NCI-H460 (cell line): ENCODE measurements at places on chromosomes 4 and X. TPM values are rescaled to one million over a fixed set of nuclear protein-coding genes. Genes with fewer than 3 reads are reported as not detected.

GRCh38 chrX:97563531-97564133 lies 679.9 kb downstream of the RPA4 start:
- DNase-seq = peak; percentile 3

- DNase-seq = no peak
Measured at GRCh38 chr4:123090886-123091285, 168.5 kb upstream of the NUDT6 start.

DNA sequence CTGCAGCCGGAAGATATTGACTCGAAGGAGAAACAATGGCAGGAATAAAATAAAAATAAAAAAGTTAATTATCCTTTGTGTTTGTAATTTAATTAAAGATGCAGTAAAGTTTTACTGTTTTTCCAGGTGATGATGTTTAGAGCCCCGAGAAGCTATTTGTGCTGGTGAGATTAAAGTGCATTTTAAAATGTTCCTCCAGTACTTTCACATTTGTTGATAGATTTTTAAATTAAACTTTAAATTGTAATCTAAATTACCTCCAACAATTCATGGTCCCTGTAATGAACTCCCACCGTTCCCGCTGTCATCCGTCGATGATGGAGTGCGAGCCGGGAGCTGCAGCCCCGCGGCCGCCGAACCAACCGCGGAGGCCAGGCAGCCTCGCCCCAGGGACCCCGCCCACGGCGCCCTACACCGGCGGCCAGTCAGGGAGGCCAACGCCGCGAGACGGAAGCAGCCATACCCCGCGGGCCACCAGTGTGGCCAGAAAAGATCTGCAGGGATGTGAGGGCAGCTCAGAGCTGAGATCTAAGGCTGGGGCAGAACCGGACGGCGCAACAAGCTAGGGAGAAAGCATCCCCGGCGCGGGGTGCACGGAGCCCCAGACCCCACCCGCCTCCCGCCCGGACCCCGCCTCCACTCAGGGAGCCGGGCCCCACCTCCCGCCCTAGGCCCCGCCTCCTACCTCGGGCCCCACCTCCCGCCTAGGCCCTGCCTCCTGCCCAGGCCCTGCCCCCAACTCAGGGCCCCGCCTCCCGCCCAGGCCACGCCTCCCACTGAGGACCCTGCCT lies 104.0 kb downstream of the FAM53A start:
- peak; percentile 91 for DNase-seq

GRCh38 chrX:40018041-40018440 lies 79.7 kb downstream of the BCOR start:
- no peak for DNase-seq

- no peak for DNase-seq
Measured at GRCh38 chr4:41061482-41062185, 152.7 kb downstream of the APBB2 start.

DNA sequence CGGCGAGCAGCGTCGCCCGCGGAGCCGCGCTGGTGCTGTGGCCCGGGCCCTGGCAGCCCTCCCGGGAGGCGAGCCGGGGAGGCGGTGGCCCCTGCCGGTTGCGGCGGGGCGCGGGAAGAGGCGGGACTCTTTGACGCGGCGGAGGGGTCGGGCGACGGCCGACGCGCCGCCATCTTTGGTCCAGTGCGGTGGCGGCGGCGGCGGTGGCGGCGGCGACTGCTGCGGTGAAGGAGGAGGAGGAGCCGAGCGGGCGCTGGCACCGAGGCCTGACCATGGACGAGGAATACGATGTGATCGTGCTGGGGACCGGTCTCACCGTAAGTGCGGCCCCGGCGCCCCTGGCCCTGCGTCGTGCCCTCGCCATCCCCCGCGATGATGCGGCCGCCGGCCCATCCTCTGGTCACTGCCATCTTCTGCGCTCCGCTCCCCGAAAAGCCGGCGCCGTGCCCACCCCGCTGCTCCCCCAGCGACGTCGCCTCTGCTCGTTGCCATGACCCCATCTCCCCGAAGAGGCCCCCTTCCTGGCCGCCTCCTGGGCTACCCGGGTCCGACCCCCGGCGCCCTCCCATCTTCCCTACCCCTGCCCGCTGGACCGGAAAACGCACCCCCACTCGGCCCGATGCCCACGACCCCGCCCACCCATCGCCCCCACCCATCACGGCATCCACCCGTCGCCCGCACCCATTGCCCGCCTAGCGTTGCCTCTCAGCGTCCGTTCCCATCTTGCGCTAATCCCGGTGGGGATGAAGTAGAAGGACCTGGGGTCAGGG lies at the start of gene GDI1:
GDI1 (plus strand) TSS at position 172 of the 770 bp plus-strand sequence; CDS start at position 273, 101 bp downstream.
- DNase-seq = peak; percentile 30

DNA sequence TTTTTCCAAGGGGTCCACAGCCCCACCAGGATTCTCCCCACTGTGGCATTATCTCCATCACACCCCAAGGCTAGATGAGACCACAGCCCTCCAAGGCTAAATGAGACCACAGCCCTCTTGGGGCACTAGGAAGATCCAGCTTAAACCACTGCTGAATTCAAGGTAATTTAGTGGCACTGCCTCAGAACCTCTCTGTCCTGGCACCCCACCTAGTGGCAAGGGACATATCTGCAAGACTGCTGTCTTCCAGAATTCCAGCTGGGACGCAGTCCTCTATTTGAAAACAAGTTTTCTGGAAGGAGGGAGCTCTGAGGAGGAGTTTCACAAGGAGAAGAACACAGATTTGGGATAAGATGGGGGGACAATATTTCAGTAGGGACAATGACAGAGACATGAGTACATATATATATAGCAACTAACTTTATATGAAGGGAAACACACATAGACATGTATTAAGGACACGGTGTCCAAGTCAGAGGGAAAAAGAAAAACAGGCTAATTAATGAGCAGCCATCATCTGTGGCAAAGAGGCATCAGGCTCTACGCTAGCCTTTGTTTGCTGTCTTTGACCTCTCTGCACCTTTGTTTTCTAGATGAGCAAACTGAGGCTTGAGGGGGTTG lies 9.3 kb downstream of the CETN2 start:
- DNase-seq = peak; percentile 41

DNA sequence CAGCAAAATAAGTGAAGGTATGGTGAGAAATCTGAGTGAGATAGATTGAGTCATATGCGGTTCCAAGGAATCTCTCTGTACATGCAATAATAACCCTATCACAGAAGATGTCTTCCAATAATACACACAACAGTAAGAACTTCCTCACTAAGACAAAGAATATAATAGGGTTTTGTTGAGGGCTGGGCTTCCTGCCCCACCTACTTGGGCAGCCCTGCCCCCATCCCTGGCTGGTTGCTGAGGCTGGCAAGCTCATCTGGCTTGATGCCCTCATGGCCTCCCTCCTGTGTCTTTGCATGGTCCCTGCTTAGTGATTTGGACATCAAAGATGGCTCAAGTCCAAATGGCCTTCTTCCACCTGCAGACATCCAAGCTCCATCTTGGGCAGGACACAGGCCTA lies 2.7 kb downstream of the GEMIN8 start:
- DNase-seq = no peak

DNA sequence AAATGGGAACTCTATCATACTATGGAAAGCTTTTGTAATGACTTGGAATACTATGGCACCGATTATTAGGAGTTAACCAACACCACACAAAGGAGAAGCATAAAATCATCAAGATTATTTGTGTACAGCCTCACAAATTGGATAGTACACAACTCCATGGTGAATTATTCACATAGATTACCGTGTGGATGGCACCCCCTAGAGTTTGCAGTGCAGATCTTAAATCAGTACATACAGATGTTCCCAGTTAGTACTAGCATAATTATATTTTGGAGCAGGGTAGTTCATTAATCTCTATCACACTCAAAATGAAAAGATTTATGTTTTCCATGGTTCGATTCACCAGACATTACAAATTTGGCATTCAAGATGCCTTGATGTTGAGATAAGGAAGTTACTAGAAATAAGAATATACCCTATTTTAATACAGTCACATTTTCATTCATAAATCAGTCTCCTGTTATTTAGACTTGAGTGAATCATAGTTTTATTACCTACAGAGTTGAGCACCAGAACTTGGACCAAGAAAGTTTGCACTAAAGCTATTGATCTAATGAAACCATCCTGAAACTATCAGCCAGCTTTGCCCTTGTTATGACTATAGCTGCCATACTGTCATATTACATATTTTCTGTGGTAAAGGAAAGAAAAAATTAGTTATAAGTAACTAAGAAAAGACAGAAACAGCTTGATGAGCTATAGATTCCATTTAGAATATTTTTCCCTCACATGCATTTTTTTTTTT lies 531.8 kb downstream of the GLUD2 start:
- peak; percentile 33 for DNase-seq

DNA sequence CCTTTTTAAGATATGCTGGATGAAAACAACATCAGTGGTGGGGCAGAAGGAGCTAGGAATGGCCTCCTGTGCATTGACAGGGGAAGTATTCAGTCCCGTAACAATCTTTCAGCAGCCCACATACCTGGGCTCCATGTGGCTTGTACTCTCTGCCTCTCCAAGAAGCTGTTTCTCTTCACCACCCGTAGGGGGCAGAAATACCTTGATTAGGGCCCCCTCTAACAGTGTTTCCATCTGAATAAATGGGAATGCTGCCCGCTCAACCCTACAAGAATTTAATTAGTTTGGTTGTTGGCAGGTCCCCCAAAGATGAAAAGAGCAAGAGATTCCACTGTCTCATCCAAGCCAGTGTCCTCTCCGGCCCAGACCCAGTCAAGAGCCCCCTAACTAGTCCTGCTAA lies 155.2 kb downstream of the SMIM20 start:
- no peak for DNase-seq

DNA sequence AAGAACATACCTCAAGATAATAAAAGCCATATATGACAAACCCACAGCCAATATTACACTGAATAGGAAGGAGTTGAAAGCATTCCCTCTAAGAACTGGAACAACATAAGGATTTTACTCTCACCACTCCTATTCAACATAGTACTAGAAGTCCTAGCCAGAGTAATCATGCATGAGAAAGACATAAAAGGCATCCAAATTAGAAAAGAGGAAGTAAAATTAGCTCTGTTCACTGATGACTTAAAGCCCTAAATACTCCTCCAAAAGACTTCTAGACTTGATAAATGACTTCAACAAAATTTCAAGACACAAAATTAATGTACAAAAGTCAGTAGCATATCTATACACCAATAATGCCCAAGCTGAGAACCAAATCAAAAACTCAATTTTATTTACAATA lies 235.7 kb downstream of the NKX6-1 start:
- no peak for DNase-seq

- no peak for DNase-seq
Measured at GRCh38 chr4:124953486-124953885, 241.0 kb upstream of the ANKRD50 start.

GRCh38 chrX:52355108-52355507 lies 13.7 kb upstream of the XAGE2 start:
- no peak for DNase-seq

DNA sequence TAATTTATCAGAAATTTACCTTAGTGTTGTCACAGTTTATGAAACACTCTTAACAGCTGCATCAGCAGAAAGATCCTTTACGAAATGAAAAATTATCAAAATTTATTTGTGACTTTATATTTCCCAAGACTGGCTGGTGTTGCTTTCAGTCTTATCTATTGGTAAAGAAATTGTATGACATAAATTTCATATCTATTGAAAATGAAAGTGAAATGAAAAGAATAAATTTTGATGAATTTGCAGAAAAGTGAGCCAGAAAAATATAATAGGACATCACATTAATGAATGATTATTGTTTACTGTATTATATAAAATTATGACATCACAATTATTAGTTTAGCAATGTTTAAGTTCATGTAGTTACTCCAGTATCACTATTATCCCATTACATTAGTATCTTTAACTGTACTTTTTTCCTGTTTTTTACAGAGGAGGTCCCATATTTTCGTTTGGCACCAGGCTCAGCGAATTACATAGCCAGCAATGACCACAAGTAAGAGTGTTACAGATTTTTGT lies 13.2 kb upstream of the TMEM165 start:
- no peak for DNase-seq

RNF128 gene
- total RNA-seq = 0.12 TPM in 1 of 2 replicates, not detected in the other

NOX1 gene
- 0.78 and 1.4 TPM in 2 replicates for total RNA-seq

FAT4 gene
- total RNA-seq = 11.6 and 12.3 TPM in 2 replicates

F9 gene
- total RNA-seq = not detected in 2 replicates

XPNPEP2 gene
- not detected in 2 replicates for total RNA-seq

SLC10A4 gene
- total RNA-seq = 2.1 and 2.6 TPM in 2 replicates

CLNK gene
- total RNA-seq = not detected in 2 replicates

BEX1 gene
- total RNA-seq = not detected in 2 replicates

CUL4B gene
- 53.9 and 59.4 TPM in 2 replicates for total RNA-seq

DNAJB14 gene
- total RNA-seq = 27.6 and 29.8 TPM in 2 replicates

FOXP3 gene
- total RNA-seq = 0.09 and 0.10 TPM in 2 replicates

POF1B gene
- total RNA-seq = 11.9 and 12.5 TPM in 2 replicates

MAP7D2 gene
- total RNA-seq = 0.23 and 0.25 TPM in 2 replicates

NPY2R gene
- total RNA-seq = not detected in 2 replicates

MAGEA8 gene
- not detected in 2 replicates for total RNA-seq

FAM9B gene
- not detected in 2 replicates for total RNA-seq

MBNL3 gene
- 0.07 and 0.12 TPM in 2 replicates for total RNA-seq
